Stimulated activated CD8-positive, alpha-beta memory T cell treated with anti-CD3 and anti-CD28 coated beads, Interleukin-7, amount 100 ng/mL, for 48 hours (primary cell): ENCODE measurements at places on chromosomes 4 and X.

DNA sequence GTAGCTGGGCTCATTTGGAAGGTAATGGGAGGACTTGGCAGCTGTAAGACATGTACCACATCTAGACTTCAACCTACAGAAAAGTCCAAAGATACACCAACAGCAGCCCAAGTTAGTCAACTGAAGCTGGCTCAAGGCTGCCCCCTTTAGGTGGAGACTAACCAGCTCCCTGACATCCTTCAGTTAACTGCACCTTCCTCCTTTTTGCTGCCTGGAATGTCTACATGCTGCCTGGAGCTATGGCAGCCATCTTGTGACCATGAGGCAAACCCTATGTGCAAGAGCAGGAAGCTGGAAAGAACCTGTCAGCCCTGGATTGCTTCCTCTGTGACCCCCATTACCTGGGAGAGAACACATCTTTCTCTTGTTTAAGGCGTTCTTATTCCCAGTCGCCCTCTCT, 25.8 kb downstream of the ARSD start:
- DNase-seq = no peak

GRCh38 chr4:174444390-174444789, 77.9 kb downstream of the HPGD start:
- no peak for DNase-seq

DNA sequence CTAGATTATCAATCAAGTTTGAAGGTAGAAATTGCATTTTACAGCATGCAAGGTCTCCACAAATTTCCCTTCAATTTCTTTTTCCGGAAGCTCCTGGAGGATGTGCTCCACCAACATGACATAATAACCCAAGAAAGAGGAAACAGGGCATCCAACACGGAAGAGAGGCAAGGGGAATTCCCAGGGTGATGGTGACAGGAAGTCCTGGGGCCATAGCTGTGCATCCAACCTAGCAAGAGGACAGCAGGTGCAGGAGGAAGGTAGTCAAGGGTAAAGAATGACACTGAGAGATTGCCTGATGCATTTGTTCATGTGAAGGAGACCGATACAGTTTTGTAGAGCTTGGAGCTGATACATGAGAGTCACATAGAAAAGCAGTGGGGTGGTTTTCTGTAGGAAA, 115.7 kb upstream of the LSM6 start:
- DNase-seq = no peak

GRCh38 chr4:82480771-82481505, 50.5 kb downstream of the ENOPH1 start:
- DNase-seq = no peak

DNA sequence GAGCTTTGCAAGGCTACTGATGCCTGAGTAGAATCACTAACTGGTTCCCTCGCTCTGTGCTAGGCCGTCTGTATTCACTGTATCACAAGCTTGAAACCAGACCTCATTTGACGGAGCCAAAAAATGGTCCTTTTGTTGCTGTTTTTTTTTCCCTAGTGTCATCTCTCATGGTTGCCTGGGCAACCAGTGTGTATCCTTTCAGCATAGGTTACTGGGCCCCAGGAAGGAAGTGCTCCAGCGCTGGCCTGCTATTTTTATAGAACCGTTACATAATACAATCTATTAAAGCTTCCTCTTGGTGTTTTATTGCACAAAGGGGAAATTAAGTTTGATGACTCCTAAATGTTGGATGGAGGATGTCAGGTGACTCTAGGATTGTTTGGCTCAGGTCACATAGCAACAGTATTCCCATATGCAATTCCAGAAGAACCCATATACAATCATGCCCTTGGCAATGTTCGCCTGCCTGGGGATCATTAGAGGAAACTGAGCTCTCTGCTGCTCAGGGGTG, 220.4 kb downstream of the SPRY1 start:
- no peak for DNase-seq
